ENCODE measurements at places on chromosomes 7 and 10. TPM values are rescaled to one million over a fixed set of nuclear protein-coding genes. Genes with fewer than 3 reads are reported as not detected.
A peak's percentile ranks its signal among the peaks of the same experiment; 100 is the strongest.

Gene LIPN
- not detected for total RNA-seq

Gene GPR37
- 1.1 TPM for total RNA-seq

Gene CYP26C1
- total RNA-seq, result not detected

Gene ADRA2A
- 16.2 TPM for total RNA-seq

Gene ZNF722
- not detected for total RNA-seq

Gene CUBN
- 1.9 TPM for total RNA-seq

Gene SLC25A13
- 42.7 TPM for total RNA-seq

Gene SGCE
- 6.8 TPM for total RNA-seq

Gene GPR146
- 5.7 TPM for total RNA-seq

- DNase-seq, result no peak
Measured at GRCh38 chr7:74029089-74029785, 1.3 kb downstream of the ELN start.

- no peak for DNase-seq
Measured at GRCh38 chr10:104515678-104516199, 125.4 kb upstream of the SORCS3 start.

DNA sequence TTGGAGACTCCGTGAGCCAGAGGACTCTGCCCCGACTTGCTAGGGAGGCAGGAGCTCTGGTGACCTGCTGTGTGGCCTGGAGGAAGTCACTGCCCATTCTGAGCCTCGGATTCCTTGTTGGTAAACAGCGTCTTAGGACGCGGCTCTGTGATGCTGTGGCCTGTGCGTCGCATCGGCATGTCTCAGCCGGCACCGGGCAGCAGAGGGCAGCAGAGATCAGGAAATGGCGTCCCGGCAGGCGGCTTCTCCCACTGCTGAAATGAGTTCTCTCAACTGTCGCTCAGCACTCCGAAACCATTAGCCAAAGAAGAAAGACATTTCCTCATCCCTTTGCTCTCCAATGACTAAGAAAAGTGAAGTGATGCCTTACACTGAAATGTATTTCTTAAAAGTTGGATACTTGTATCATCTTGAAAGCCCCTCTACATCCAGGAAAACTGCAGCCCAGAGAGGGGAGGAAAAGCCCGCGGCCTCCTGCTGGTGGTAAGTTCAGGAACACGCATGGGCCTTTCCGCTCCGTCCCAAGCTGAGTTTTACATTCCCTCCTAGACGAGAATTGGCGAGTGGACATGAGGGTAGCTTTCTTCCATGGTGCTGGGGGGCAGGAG, 91.7 kb downstream of the WDR11 start:
- DNase-seq, result peak; percentile 89

GRCh38 chr7:117117172-117117571, 163.9 kb downstream of the ST7 start:
- no peak for DNase-seq

DNA sequence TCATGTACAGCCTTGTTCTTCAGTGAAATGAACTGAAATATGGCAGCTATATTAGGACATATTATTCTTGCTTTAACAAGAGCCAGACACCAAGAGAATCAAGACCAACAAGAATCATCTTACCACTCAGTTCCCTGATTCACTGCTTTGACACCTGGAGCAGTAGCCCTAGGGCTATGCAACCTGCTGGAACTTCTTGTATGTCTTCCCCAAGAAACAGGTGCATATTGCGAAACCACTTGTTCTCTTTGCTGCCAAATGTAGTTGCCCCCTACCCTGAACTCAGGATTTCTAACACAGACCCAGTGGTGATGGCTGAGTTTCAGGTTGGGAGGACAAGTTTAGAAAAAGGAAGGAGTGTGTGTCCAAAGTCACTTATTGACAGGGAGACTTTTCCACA, 46.1 kb downstream of the WIPF3 start:
- DNase-seq, result no peak

GRCh38 chr10:31974434-31975124, 45.9 kb upstream of the ARHGAP12 start:
- DNase-seq, result no peak

GRCh38 chr7:135207406-135208101, 3.8 kb downstream of the WDR91 start:
- DNase-seq, result no peak

GRCh38 chr10:51300617-51301304, 226.5 kb downstream of the PRKG1 start:
- no peak for DNase-seq

DNA sequence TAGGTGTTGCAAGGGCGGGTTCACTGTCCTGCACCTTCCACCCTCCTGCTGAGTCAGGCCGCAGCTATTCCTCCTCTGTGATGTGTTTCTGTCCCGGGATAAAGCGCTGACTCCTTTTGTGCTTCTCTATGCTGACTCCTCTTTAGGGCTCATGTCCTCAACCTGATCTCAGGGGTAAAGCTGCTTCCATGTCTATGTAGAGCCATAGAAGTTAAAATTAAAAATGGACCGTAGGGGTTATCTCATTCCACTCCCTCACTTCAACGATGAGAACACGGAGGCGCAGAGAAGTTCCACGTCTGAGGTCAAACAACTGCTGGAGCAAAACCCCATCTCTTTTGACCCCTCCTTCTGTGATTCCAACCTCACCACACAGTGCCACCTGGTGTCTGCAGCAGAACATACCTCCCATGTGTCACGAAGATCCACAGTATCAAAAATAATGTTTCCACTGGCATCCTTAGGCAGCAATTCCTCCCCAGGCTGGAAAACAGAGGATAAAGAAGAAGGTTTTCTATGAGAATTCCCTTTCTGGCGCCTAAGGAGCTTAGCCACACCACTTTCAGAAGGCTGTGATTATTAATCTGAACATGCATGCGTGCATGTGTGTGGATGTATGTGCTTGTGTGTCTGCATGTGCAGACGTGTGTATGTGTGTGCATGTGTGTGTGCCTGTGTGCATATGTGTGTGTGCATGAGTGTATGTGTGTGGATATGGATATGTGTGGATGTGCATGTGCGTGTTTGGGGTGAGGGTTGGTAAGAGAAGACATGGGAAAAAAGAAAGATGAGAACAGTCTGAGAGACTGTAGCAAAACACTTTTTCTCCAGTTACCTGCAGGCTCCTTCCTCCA, 81.2 kb upstream of the UCN3 start:
- no peak for DNase-seq

GRCh38 chr10:15106352-15107013, 9.3 kb downstream of the RPP38 start:
- DNase-seq, result peak; percentile 90

DNA sequence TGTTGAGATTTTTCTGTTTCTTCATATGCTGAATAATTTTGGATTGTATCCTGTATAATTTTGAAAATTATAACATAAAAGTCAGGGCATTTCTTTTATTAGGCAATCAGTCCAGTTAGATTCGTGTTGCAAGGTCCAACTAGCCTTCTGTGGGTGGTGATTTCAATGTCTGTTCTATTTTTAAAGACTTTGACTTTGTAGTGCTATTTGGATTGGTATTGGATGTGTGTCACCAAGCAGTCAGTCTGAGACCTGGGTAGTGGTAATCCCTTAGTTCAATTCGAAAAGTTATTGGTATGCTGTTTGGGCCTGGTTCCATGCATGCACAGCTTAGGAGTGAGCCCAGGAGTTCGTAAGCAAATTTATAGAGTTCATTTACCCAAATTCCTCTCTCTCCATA, 82.2 kb downstream of the EPDR1 start:
- no peak for DNase-seq

- DNase-seq, result no peak
Measured at GRCh38 chr10:30542895-30543288, 86.7 kb downstream of the LYZL2 start.

DNA sequence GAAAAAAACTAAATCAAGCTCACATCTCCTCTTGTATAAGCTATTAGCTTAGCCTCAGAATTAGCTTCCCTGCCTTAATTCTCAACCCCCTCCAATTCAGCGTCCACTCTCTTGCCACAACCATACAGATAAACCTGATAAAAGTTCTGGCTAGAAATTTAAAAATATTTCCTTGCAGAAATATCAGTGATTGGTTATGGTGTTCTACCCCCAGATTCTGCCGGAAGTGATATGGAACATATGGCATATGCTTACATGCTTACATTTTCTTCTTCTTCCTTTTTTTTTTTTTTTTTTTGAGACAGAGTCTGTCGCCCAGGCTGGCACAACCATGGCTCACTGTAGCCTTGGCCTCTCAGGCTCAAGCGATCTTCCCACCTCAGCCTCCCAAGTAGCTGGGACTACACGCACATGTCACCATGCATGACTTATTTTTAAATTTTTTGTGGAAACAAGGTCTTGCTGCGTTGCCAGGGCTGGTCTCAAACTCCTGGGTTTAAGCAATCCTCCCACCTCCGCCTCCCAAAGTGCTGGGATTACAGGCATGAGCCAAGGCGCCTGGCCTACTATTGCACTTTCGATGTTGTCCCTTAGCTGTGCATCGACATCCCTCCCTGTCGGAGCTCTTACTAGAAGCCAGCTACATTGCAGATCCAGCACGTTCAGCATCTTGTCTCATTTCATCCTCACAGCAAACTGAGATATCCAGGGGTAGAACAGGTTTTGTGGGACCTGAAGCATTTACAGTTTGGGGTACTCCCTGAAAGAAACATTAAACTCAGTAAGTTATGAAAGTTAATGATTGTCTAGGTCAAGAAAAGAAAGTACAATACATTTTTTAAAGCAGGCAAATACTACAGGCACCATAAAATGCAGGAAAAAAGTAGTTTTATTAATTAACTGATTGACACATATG, 205.6 kb upstream of the TCF7L2 start:
- peak; percentile 48 for DNase-seq

DNA sequence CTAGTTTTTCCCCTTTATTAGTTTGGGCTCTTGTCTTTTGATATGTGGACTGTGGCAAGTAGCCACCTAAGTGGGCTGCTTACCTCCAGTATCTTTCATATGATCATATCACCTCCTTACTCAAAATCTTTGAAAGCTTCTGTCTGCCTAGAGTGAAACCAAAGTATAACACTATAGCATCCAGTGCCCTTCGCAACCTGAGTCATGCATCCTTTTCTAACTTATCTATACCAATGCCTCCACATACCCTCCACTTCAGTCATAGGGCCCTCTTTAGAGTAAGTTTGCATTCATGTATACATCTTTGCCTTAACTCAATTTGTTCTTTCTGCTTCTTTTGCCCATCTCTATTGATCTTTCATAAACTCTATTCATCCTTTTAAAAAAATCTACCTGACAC, 15.7 kb upstream of the MACC1 start:
- no peak for DNase-seq

GRCh38 chr7:13466874-13467547, 522.5 kb downstream of the ETV1 start:
- DNase-seq, result no peak
